Kidney (tissue), 22 donors: ENCODE measurements at places on chromosomes 4 and X. TPM values are rescaled to one million over a fixed set of nuclear protein-coding genes. Genes with fewer than 3 reads are reported as not detected.

The FRAS1 gene
- polyA plus RNA-seq, result 6.5 TPM

The ENPP6 gene
- 7.2 TPM for polyA plus RNA-seq

The JCHAIN gene
- polyA plus RNA-seq, result 5.1 TPM

The SULT1E1 gene
- 0.28 TPM for polyA plus RNA-seq

The NKRF gene
- 5.7 TPM for polyA plus RNA-seq

The BCORL1 gene
- polyA plus RNA-seq, result 3.9 TPM

The NPY5R gene
- 1.2 TPM for polyA plus RNA-seq

The FGD1 gene
- 2.7 TPM for polyA plus RNA-seq

The ANXA5 gene
- 248 TPM for polyA plus RNA-seq

The CLDN34 gene
- not detected for polyA plus RNA-seq

The CT47B1 gene
- not detected for polyA plus RNA-seq

The MXD4 gene
- 49.8 TPM for polyA plus RNA-seq

The POU3F4 gene
- 1.0 TPM for polyA plus RNA-seq

The PAGE5 gene
- polyA plus RNA-seq, result not detected

The RAB39B gene
- polyA plus RNA-seq, result 1.8 TPM

The DSPP gene
- polyA plus RNA-seq, result not detected

The UGT2A1 gene
- polyA plus RNA-seq, result 2.4 TPM

The DOCK11 gene
- 11.4 TPM for polyA plus RNA-seq

The SMIM14 gene
- polyA plus RNA-seq, result 26.3 TPM
